ENCODE measurements at places on chromosomes 11 and 22.

- DNase-seq: no peak
These were observed 22.7 kb downstream of the OOSP3 start for GRCh38 chr11:59901306-59901705.

DNA sequence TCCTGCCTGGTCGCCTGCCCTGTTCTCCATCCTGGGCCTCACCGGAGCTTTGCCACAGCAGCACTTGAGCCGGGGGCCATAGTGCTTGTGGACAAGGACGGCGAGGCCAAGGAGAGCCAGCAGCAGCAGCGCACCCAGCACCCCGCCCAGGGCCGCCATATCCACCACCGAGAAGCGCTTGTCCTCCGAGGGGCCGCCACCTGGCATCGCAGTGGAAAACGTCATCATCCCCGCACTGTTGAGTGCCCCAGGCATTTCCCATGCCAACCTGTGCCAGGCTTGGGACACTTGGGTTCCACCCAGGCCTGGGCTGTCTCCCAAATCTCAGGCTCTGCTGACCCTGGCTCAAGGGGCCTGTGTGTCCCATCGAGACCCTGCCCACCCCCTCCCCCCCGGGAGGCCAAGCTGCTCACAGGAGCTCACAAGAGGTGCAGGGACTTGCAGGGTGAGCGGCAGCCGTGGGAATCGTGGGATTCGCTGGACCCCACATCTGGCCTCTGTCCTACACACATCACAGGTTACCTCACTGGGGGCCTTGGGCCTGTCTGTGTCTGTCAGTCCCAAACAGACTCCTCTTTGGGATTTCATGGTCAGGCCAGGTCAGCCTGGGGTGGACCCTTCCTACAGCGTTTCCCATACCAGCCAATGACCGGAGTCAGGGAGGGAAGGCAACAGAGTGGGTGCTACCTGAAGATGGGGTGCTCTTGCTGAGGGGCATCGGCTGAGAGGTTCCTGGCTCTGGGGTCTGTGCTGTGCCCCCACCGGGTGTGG, 2.3 kb upstream of the IRF7 start:
- no peak for DNase-seq

- no peak for DNase-seq
These were observed 4.3 kb downstream of the RSPH14 start for GRCh38 chr22:23137468-23137867.

DNA sequence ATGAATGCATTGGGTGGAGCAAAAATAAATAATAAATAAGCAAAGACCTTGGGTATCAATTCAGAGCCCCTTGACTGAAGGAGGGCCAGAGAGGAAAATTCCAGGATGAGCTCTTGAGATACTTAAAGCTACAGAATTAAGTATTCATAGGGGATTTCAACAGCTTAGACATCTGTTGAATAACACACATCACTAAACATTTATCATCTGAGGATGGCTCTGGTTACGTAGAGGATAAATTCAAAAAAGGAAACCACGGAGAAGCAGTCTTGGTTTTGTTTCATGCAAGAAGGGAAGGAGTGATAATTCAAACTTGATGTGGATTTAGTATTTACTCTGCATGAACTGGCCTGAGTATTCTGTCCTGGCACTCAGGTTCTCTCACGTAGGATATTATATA, 29.8 kb downstream of the ARHGAP42 start:
- no peak for DNase-seq

DNA sequence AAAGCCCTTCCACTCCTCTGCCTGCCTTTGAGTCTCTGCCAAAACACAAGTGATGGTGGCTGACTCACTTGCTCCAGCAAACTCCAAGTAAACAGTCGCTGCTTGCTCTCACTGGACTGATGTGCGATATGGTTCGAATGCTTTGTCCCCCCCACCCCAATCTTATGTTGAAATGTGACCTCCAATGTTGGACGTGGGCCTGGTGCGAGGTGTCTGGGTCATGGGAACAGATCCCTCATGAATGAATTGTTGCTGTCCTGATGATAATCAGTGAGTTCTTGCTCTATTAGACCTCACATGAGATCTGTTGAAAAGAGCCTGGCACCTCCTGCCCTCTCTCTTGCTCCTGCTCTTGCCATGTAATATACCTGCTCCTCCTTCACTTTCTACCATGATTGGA, 747.9 kb downstream of the OPCML start:
- no peak for DNase-seq

DNA sequence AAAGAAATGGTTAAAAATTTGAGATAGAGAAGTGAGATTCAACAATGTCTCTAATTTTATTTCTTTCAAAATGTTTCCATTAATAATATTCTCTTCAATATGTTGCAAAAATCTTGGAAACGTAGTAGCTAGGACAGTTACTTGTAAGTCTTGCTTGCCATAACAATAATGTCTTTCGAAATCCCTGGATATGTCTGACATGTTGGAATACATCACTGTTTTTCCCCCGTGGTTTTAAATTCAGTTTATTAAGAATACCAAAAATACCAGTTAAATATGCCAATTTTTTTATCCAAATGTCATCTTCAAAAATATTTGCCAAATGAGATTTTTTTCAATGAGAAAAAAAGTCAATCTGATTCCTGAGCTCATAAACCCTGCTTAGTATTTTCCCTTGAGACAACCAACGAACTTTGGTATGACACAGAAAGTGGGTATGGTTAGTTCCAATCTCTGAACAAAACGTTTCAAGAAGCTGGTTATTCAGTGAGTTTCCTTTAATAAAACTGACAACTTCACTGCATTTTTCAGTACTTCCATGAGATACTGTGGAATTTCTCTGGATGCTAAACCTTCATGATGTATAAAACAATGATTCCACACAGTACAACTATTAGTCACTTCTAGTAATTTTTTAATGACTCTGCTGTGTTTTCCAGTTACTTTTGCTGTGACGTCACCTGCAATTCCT, 36.7 kb upstream of the AMPD3 start:
- DNase-seq: no peak

GRCh38 chr11:126914166-126914565, 86.4 kb downstream of the KIRREL3 start:
- no peak for DNase-seq

DNA sequence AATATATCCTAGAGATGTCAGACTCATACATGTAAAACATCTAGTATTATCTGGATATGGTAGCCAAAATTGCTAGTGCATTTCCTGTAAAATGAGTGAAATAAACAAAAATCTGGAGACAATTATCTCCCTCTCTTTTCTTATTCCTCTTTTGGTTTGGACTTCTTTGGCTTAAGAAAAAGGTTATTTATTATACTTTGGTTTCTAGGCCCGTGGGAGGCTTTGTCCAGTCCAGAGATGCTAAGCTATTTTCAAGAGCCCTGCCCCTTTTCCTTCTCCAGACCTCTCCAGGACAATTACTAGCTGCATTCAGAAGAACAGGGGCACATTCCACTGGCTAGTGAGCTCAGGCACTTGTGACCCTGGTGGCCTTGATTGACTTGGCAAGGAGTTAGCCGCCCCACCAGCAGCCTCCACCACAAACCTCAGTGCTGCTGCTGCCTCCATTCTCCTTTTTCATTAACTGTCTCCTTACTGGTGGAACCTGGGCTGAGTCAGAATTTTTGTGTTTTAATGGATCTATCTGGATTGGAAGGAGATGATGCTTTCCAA, 747.3 kb upstream of the TENM4 start:
- no peak for DNase-seq

DNA sequence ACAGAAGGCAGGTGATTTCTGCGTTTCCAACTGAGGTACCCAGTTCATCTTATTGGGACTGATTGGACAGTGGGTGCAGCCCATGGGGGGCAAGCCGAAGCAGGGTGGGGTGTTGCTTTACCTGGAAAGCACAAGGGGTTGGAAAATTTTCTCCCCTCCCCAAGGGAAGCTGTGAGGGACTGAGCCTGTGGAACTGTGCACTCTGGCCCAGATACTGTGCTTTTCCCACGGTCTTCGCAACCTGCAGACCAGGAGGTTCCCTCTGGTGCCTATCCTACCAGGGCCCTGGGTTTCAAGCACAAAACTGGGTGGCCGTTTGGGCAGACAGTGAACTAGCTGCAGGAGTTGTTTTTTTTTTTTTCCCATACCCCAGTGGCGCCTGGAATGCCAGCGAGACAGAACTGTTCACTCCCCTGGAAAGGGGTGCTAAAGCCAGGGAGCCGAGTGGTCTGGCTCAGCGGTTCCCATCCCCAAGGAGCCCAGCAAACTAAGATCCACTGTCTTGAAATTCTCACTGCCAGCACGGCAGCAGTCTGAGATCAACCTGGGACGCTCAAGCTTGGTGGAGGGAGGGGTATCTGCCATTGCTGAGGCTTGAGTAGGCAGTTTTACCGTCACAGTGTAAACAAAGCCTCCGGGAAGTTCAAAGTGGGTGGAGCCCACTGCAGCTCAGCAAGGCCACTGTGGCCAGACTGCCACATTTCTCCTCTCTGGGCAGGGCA, 97.2 kb downstream of the JRKL start:
- DNase-seq: no peak

- no peak for DNase-seq
These were observed 5.3 kb downstream of the VSIG2 start for GRCh38 chr11:124746621-124747243.

DNA sequence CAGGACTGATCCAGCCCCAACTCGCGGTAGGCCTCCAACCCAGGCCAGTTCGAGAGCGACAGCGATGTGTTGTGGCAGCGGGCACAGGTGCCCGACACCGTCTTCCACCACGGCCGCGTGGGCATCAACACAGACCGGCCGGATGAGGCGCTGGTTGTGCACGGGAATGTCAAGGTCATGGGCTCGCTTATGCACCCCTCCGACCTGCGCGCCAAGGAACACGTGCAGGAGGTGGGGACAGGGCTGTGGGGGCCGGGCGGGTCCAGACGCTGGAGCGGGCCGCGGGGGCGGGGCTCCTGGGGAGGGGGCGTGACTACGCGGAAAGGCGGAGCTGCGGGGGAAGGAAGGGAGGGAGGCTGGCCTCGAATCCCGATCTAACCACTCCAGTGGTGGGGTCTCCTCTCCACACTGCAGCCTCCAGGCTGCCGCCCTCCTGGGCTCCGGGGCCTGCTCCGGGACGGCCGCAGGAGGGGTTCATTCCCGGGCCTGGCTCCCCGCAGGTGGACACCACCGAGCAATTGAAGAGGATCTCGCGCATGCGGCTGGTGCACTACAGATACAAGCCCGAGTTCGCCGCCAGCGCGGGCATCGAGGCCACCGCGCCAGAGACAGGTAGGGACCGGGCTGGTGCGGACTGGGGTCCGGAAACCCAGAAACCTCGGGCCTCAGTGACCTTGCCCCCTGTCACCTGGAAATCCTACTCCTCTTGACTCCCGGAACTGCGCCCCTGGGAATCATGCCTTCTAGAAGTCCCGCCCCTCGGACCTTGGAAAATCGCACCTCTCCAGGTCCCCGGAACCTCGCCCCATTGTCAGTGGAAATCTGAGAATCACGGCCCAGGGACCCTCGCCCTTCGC, 14.9 kb downstream of the TMEM258 start:
- no peak for DNase-seq

DNA sequence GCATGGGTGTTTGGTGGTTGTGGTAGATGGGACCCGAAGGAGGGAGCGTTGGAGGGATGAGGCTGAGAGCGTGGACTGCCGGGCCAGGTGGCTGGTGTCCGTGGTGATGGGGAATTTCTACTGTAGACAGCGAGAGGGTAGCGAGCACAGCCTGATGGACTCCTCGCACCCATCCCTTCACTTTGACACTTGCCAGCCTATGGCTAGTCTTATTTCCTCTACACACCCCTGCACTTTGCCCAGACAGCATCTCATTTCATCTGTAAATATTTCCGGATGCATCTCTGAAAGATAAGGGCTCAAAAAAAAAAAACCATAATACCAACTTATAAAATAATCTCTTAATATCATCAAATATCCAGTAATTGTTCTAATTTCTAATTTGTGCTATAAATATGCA, 5.8 kb downstream of the OMP start:
- DNase-seq: no peak

DNA sequence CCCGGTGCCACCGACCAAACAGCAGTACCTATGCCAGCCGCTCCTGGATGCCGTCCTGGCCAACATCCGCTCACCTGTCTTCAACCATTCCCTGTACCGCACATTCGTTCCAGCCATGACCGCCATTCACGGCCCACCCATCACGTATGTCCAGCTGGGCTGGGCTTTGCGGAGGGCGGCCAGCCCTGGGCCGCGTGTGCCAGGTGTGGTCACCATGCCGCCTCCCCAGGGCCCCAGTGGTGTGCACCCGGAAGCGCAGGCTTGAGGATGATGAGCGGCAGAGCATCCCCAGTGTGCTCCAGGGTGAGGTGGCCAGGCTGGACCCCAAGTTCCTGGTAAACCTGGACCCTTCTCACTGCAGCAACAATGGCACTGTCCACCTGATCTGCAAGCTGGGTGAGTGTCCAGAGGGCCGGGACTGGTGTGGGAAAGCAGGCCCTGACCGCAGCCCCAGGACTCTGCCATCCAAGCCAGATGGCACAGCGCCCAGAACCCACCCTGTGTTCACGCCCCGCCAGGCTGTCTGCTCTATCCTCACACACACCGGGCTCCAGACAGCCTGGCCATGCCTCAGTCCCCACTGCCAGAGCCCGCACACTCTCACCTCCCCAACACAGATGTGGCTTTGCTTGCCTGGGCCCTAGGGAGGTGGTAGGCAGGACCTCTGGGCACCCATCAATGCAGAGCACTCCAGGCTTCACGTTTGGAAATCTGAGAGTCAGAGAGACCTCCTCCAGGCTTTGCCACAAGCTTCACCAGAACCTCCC, 77.6 kb downstream of the MED15 start:
- no peak for DNase-seq

DNA sequence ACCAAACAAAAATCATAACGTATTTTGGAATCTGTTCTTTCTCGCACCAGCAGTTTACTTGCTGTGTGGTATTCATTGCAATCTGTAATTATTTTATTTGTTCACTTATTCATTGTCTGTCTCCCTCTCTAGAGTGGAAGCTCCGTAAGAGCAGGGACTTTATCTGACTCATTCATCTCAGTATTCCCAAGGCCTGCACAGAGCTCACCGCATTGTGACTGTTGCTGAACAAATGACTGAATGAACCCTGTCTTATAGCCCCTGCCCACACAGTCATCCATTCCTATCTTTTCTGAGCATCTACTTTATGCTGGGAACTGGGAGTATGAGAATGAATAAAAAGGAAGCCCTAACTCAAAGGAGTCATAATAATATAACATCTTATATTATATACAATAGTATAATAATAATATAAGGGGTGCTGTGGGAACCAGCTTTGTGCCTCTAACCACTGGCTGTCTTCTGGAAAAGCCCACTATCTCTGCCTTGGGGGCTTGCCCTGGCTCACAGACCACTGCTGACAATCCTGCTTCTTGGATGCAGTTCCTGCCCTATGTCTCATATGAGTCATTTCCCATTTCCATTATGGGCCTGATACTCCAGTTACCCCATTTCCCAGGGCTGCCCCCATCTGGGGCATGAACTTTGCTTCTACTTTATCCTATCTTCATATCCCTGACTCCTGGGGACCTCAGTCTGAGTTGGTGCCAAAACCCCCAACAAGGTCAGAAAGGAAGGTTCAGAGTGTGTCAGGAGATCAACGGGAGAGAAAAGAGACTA, 11.0 kb downstream of the XRRA1 start:
- no peak for DNase-seq

DNA sequence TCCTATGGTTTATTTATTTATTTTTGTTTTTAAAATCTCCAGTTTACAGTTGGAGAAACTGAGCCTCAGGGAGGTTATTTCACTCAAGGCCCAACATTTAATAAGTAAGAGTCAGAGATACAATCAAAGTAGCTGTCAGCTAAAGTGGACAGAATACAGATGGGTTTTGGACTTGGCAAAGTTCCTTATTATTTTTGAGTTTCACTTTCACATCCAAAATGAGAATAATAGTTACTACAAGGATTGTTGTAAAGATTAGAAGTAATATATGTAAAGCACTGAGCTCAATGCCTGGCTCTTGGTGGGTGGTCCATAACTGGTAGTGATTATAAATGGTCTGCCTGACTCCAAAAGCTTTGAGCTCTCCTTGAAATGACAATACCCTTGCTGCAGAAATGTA, 87.5 kb upstream of the SESN3 start:
- DNase-seq: no peak
